Caki2 (cell line): ENCODE measurements at places on chromosomes 1 and 21.

DNA sequence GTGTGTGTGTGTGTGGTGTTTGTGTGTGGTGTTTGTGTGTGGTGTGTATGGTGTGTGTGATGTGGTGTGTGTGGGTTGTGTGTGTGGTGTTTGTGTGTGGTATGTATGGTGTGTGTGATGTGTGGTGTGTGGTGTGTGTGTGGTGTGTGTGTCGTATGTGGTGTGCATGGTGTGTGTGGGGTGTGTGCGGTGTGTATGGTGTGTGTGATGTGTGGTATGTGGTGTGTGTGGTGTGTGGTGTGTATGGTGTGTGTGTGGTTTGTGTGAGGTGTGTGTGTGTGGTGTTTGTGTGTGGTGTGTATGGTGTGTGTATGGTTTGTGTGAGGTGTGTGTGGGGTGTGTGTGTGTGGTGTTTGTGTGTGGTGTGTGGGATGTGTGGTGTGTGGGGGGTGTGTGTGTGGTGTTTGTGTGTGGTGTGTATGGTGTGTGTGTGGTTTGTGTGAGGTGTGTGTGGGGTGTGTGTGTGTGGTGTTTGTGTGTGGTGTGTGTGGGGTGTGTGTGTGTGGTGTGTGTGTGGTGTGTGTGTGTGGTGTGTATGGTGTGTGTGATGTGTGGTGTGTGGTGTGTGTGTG, 106.2 kb upstream of the ADAR start:
- DNase-seq = no peak

DNA sequence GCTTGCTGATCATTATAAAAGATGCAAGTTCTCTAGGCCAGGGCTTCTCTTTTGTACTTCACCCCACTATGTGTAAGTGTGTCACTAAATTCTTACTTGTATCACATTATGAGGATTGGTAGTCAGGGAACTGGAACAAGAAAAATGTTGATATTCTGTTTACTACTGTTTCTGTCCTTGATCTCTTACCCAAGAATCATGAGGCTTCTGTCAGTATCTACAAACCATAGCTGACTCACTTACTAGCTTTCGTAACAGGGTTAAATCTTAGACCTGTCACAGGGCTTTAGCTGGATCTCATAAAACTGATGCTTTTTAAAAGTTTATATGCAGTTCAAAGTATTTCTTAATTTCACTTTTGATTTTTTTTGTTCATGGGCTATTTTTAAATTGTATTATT, 681.2 kb downstream of the PLPP3 start:
- no peak for DNase-seq

DNA sequence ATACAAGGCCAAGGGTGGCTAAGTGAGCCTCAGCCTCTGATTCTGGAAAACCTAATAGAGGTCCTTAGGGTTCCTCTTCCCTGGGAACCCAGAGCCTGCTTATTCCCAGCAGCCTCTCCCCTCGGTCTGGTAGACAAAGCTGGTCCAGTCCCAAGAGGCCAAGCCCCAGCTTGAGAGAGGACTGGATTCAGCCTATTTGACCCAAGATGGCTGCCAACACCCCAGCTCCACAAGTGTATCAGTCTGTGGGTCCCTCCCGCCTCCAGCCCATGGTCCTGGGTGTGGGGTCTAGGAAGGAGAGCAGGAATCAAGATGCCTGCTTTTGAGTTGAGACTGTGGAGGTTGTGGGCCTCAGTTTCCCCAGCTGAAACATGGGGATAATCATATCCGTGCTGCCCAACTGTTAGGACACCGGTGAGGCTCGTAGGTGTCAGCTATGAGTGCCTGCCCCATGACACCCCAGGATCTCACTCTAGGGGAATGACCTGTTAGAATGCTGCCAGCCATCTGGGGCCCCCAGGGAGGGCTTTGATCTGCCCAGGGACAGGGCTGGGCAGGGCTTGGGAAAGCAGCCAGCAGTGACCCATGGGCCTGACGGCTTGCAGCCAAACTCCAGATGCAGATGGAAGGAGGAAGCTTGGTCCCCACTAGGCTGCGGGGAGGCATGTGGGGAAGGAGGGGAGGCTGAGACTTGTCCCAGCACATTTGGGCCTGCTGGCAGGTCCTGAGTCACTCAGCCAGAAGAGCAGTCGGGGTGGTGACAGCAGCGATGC, 45.4 kb downstream of the NUAK2 start:
- no peak for DNase-seq

- no peak for DNase-seq
Observed at GRCh38 chr1:222266223-222267196, 281.4 kb downstream of the HHIPL2 start.

- no peak for DNase-seq
Observed at GRCh38 chr1:36934061-36934460, 100.3 kb downstream of the GRIK3 start.

DNA sequence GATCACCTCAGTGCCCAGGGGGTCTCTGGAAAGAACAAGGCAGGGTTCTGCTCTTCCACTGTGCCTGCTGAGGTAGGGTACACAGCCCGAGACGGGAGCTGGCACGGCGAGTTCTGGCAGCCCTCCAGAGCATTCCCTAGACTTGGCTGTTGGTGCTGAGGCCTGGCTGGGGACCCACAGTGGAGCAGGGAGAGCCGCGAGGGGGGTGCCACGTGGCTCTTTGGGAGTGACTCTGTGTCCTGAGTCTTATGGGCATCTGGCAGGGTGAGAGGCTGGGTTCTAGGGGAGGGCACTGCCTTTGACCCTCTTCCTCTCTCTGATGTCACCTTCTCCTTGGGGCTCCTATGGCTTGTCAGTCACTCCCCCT, 336.4 kb downstream of the CAMTA1 start:
- no peak for DNase-seq

DNA sequence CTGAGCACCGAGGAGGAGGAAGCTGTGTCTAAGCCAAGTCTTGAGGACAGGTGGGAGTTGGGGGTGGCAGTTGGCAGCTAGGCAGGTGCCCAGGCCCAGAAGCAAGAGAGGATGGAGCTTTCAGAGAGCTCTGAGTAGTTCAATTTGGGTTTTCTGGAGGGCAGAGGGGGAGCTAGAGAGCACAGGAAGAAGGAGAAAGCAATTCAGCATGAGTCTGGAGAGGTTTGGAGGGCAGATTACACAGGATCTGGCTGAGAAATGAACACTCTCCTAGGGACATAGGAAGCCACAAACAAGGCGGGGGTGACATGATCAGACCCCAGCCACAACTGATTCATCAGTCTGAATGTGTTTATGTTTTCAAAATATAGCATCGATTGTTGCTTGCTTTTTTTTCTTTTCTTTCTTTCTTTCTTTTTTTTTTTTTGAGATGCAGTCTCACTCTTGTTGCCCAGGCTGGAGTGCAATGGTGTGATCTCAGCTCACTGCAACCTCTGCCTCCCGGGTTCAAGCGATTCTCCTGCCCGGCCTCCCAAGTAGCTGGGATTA, 23.8 kb downstream of the PTPRF start:
- DNase-seq = peak; percentile 33

- no peak for DNase-seq
Observed at GRCh38 chr1:203839081-203839480, 22.3 kb upstream of the SNRPE start.

DNA sequence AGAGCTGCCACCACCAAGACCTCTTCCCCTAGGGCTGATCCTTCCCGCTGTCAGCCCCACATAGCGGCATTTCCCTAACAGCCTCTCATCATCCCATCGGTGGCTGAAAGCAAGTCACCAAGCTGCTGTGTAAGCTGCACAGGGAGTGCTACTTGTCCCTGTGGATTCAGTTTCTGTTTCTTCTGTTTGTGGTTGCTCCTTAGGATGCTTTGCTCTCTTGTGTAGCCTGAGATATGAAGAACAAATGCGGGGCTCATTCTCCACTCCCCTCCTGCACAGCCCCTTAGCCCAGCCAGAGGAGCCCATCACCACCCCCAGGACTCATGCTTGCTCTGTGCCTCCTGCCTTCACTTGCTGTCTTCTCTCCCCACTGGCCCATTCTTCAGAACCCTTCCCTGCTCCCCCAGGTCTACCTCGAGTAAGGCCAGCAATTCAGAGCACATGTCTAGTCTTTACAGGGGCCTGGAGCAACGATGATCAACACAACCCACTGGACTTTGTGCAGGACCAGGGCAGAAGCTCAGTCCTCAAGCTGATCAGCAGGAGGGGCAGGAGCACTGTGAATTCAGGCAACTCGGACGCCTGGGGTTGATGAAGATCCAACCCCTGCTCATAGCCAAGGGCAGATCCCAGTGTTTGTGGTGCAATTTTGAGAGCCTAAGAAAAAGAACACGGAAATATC, 82.6 kb upstream of the GALNT2 start:
- no peak for DNase-seq

DNA sequence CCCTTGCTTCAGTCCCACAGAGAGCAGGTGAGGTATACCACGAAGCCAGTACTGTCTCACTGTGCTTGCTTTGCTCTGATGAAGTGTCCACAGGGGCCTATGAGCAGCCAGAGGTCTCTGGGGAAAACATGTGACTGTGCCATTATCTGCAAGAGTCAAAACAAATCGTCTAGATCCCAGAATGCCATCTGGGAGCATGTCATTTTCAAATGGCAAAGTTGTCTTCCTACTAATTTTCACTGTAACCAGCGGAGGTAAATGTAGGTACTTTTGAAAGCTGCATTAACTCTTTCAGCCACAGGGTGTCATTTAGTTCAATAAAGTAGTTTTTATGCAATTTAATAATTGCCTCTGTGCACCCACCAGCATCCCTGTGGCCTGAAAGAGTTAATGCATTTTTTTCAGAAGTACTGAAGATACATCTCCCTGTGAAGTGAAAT, 173.6 kb upstream of the SGIP1 start:
- no peak for DNase-seq

- DNase-seq = no peak
Observed at GRCh38 chr1:206957639-206958038, 11.4 kb upstream of the PIGR start.

DNA sequence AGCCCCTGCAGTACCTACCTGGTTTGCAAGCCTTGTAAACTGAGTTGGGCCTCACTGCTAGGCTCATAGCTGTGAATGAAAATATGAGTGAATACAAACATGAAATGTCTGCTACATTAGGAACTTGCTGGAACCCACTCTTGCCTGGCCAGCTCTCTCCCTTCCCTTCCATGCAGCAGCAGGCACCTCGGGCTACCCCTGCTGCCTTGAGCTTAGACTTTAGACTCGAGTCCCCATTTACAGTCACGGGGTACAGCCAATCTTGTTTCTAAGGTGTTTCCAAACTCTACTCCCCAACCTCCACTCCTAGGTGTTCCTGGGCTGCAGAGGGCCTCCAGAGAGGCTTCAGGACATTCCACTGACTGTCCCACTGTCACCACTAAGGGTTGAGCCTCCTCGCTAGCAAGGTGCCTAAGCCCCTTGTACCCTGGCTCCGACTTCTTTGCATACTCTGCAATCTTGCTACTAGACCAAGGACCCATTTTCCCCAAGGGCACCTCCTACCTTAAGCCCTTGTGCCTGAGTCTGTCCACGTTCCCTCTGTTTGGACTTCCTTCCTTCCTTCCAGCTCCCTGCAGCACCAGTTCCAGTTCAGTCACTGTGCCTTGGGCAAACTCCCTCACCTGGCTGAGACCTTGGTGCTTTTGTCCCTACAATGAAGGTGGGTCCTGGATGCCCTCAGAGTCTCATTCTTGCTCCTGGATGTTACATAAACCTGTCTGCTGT, 36.9 kb downstream of the CDK18 start:
- no peak for DNase-seq

GRCh38 chr1:248111157-248111556, 16.2 kb downstream of the OR2L13 start:
- DNase-seq = peak; percentile 1

DNA sequence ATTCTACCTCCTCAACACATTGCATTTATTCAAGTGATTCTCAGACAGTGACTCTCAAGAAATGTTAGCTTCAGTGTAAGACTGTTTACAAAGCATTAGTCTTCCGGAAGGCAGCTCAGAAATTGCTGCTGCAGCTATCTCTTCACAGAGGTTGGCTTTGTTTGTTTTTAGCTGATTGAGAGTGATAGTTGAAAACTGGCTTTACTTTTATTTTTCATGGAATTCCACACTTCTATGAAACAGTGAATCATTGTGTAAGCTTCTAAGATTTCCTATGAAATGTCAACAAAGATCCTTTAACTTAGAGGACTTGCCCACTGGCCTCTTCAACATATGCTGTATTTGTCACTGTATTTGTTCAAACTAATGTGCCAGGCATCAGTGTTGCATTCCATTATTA, 121.3 kb downstream of the TNNI3K start:
- DNase-seq = peak; percentile 6

GRCh38 chr21:14526199-14526598, 19.9 kb downstream of the SAMSN1 start:
- no peak for DNase-seq

DNA sequence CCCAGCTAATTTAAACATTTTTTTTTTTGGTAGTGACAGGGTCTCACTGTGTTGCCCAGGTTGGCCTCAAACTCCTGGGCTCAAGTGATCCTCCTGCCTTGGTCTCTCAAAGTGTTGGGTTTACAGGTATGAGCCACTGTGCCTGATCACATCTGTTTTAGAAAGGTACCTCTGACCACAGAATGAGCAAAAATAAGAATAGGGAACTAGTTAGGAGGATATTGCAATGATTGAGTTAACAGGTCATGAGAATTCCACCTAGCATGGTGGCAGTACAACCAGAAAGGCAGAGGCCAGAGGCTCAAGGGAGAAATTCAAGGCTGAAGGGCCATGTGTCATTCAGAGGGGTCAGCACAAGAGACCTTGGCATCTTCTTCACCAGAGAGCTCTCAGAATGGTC, 49.6 kb downstream of the ELAPOR1 start:
- DNase-seq = no peak

- no peak for DNase-seq
Observed at GRCh38 chr21:44461005-44461404, 5.7 kb downstream of the LRRC3 start.

- no peak for DNase-seq
Observed at GRCh38 chr1:52601991-52602855, at the start of gene GPX7. Gene GPX7, plus strand, starts transcription at chr1:52602371. Its CDS starts 39 bp downstream, at chr1:52602410.

- DNase-seq = no peak
Observed at GRCh38 chr1:41980827-41981653, 62.3 kb upstream of the HIVEP3 start.

- no peak for DNase-seq
Observed at GRCh38 chr1:113442131-113442530, 51.8 kb downstream of the MAGI3 start.

GRCh38 chr1:155137154-155137949, 1.7 kb downstream of the SLC50A1 start:
- no peak for DNase-seq

DNA sequence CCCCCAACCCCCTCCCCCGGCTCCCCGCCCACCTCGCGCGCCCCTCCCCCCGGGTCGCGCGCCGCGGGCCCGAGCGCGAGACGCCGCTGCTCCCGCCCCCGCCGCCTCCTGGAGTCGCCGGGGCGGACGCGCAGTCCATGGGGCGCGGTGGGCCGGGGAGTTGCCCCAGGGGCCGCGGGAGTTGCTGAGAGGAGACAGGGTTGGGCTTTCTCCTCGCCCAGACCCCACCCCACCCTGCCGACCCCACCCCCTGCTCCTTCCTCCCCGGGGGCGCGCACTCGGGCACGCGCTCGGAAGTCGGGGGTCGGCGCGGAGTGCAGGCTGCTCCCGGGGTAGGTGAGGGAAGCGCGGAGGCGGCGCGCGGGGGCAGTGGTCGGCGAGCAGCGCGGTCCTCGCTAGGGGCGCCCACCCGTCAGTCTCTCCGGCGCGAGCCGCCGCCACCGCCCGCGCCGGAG, at the start of gene LAMC1:
Gene LAMC1, plus strand, starts transcription at position 275 of the 455 bp plus-strand sequence. CDS start 297 bp downstream, outside the sequence.
- DNase-seq = peak; percentile 78
